Chondrocyte (in vitro differentiated cells): ENCODE measurements at places on chromosomes 11 and 22. TPM values are rescaled to one million over a fixed set of nuclear protein-coding genes. Genes with fewer than 3 reads are reported as not detected.

- peaks cover 49% of the 10 kb centered on the region for H3K27me3 ChIP-seq
- H3K36me3 ChIP-seq = no peaks in the 10 kb centered on the region
- H3K4me1 ChIP-seq = no peaks in the 10 kb centered on the region
- H3K27ac ChIP-seq = no peak overlapping the region
Measured at GRCh38 chr11:119992171-119993051, 145.5 kb downstream of the TRIM29 start.

- H3K4me1 ChIP-seq = peaks cover 30% of the 10 kb centered on the region
- H3K27ac ChIP-seq = peak overlapping the region; percentile 13
- H3K4me3 ChIP-seq = no peak overlapping the region
- no peaks in the 10 kb centered on the region for H3K27me3 ChIP-seq
- no peak for DNase-seq
Measured at GRCh38 chr11:78560826-78561484, 13.7 kb downstream of the NARS2 start.

GRCh38 chr11:93216511-93217101, 18.8 kb upstream of the SLC36A4 start:
- H3K36me3 ChIP-seq = no peaks in the 10 kb centered on the region
- no peaks in the 10 kb centered on the region for H3K4me1 ChIP-seq
- H3K4me3 ChIP-seq = no peak overlapping the region
- no peak overlapping the region for H3K27ac ChIP-seq
- no peak for DNase-seq

GRCh38 chr11:72695354-72695753, 21.1 kb upstream of the PDE2A start:
- no peak overlapping the region for H3K4me3 ChIP-seq
- no peak overlapping the region for H3K27ac ChIP-seq
- peaks cover 45% of the 10 kb centered on the region for H3K36me3 ChIP-seq

DNA sequence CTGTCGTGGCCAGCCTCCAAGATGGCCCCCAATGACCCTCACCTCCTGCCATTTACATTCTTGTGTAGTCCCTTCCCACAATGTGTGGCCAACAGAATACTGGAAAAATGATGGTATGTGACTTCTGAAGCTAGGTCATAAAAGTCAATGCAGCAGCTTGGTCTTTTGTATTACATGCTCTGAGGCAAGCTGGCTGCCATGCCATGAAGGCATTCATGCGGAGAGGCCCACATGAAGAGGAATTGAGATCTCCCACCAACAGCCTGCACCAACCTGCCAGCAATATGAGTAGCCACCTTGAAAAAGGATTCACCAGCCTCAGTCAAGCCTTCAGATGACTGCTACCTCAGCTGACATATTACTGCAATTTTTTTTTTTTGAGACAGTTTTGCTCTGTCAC, 4.6 kb downstream of the MRTFA start:
- H3K36me3 ChIP-seq = no peaks in the 10 kb centered on the region
- H3K4me1 ChIP-seq = peaks cover 68% of the 10 kb centered on the region
- no peak overlapping the region for H3K4me3 ChIP-seq
- H3K27me3 ChIP-seq = no peaks in the 10 kb centered on the region
- peak; percentile 12 for DNase-seq

GRCh38 chr11:4645974-4646373, 2.2 kb downstream of the OR51E1 start:
- no peak overlapping the region for H3K4me3 ChIP-seq
- peaks cover 57% of the 10 kb centered on the region for H3K4me1 ChIP-seq
- H3K27me3 ChIP-seq = peaks cover 4% of the 10 kb centered on the region
- H3K27ac ChIP-seq = no peak overlapping the region
- no peak for DNase-seq

GRCh38 chr11:17498475-17498874, 21.8 kb upstream of the ABCC8 start:
- no peak overlapping the region for H3K27ac ChIP-seq
- no peak for DNase-seq
- peaks cover 35% of the 10 kb centered on the region for H3K27me3 ChIP-seq
- H3K4me3 ChIP-seq = no peak overlapping the region
- H3K4me1 ChIP-seq = no peaks in the 10 kb centered on the region
- H3K36me3 ChIP-seq = no peaks in the 10 kb centered on the region

The SMTNL1 gene
- total RNA-seq = not detected in 3 replicates

The FAT3 gene
- total RNA-seq = 21.3 to 27.7 TPM (median 21.9 TPM) in 3 replicates

The PDE2A gene
- 0.21 TPM in 1 of 3 replicates, not detected in the others for total RNA-seq
